Activated naive CD4-positive, alpha-beta T cell treated with anti-CD3 and anti-CD28 coated beads, Interleukin-2, amount 50 U/mL, for 72 hours (primary cell): ENCODE measurements at places on chromosomes 12 and 14. TPM values are rescaled to one million over a fixed set of nuclear protein-coding genes. Genes with fewer than 3 reads are reported as not detected.
A peak's percentile ranks its signal among the peaks of the same experiment; 100 is the strongest.

DNA sequence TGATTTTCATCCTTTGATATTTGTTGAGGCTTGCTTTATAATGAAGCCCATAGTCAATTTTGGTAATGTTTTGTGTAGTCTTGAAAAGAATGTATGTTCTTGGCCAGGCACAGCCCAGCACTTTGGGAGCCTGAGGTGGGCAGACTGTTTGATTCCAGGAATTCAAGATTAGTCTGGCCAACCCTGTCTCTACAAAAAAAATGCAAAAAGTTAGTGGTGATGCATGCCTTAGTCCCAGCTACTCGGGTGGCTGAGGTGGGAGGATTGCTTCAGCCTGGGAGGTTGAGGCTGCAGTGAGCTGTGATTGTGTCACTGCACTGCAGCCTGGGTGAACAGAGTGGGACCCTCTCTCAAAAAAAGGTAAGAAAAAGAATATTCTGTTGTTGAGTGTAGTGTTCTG, 10.8 kb downstream of the ETNK1 start:
- DNase-seq: no peak

DNA sequence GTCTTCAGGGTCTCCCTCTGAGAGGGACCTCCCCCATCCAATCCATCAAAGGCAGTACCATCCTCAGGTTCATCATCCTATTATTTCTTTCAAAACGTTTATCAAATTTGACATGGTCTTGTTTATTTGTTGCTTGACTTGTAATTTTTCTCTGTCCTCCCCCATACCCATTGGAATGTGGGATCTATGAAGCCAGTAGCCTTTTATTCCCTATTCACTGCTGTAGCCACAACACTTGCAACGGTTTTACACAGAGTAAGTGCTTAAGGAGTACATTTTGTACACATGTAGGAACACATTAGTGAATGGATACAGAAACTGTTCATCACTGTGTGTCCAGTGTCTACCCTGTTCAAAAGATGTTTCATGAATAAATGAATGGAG, 41.5 kb downstream of the IGF1 start:
- DNase-seq: no peak

GRCh38 chr12:110067531-110067930, 19.2 kb upstream of the C12orf76 start:
- DNase-seq: no peak

GRCh38 chr12:47591795-47592194, 114.0 kb downstream of the RPAP3 start:
- no peak for DNase-seq

DNA sequence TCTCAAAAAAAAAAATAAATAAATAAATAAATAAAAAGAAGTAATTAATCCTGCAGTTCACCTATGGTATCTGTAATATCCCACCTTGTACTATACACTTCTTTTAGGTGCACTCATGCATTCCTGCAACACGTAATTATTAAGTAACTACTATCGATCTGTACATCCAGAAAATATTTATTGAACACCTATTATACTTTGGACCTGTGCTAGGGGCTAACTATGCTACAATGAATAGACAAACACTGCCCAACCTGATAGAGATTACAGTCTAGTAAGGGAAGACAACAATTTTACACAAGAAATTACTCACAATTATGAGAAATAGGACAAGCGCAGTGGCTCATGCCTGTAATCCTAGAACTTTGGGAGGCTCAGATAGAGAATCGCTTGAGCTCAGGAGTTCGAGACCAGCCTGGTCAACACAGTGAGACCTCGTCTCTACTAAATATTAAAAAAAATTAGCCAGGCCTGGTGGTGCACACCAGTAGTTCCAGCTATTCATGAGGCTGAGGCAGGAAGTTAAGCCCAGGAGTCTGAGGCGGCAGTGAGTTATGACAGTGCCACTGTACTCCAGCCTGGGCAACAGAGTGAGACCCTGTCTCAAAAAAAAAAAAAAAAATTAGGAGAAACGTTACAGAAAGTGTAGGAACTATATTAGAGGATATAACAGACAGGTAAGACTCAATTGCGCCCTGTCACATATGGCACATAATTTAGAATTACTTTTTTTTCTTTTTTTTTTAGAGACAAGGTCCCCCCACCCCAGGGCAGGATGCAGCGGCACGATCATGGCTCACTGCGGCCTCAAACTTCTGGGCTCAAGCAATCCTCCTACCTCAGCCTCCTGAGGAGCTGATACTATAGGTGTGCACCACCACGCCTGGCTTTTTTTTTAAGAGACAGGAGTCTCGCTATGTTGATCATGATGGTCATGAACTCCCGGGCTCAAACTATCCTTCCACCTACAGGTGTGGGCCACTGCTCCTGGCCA, 1.2 kb downstream of the NRDE2 start:
- DNase-seq: no peak

RPL10L gene
- not detected for total RNA-seq

- DNase-seq: peak; percentile 31
Observed at GRCh38 chr12:128644664-128645296, 179.0 kb downstream of the SLC15A4 start.

DNA sequence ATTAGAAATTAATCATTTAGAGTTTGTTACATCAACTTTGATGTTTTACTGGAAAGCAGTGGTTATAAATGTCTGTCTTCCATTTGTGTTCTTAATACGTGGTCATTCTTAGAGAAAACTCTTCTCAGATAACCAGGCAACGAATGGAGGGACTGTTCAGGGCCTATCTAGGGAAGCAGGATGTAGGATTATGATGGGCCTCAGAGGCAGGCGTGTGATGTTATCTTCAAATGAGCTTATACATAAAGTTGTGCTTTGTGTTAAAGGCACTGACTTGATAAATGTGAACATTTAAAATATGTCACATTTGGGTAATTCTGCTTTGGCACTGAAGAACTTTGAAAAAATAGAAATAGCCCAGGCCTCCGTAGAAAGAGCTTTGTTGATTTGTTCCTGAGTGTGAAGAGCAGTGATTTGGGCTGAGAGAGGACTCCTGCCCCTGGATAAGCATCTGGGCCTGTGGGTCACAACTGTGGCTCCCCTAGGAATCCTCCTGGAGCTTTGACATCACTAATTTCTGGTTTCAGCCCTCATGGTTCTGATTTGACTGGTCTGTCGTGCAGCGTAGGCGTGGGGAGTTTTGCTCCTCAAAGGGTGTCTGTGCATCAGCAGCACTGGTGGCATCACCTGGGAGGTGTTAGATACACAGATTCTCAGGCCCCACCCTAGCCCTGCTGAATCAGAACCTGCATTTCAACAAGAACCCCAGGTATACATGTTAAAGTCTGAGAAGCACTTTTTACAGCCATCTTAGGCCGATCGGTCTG, 55.4 kb downstream of the SAMD4A start:
- DNase-seq: peak; percentile 64

DNA sequence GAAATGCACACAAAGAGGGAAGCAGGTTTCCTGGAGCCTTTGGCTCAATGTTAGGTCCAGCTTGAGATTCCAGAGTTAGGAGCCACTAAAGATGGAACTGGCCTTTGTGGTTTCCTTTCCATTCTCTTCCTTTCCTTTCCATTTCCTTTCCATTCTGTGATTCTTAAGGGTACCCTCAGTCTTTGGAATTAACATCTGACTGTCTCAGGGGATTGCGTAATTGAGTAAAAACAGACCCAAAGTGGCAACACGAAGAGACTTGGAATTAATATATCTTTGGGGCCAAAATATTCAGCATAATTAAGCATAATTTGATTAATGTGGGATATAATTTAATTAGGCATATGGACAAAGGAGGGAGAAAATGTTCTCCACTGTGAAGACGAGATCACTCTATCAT, 205.6 kb downstream of the CRADD start:
- DNase-seq: no peak

DNA sequence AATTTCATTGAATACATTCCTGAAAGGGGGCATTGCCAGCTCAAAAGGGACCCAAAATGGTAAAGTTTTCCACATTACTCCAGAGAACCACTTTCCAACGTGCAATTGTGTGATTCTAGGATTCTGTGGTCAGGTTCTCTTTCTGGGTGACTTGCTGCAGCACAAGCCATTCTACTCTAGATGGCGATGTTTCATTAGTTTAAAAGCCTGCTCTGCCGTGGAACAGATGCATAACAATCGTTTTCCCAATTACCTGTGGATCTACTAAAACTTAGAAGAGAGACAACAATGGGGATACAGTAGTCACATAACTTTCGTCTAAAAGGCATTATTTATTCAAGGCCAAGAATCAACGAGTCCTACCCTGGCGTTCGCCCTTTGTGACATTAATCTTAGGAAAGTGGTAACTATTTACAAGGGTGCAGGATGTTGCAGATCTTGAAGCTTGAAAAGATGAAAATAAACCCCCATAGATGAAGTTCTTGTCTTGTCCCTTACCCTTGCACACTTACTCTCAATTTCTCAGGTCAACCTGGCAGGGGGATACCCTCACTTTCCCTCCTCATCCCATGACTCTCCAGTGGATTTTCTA, 400.9 kb downstream of the SNAPC1 start:
- no peak for DNase-seq

GRCh38 chr14:44979740-44980356, 17.9 kb downstream of the TOGARAM1 start:
- no peak for DNase-seq

DENND5B gene
- total RNA-seq: 0.10 TPM

GRCh38 chr14:52703225-52703624, 3.8 kb upstream of the PSMC6 start:
- no peak for DNase-seq

DNA sequence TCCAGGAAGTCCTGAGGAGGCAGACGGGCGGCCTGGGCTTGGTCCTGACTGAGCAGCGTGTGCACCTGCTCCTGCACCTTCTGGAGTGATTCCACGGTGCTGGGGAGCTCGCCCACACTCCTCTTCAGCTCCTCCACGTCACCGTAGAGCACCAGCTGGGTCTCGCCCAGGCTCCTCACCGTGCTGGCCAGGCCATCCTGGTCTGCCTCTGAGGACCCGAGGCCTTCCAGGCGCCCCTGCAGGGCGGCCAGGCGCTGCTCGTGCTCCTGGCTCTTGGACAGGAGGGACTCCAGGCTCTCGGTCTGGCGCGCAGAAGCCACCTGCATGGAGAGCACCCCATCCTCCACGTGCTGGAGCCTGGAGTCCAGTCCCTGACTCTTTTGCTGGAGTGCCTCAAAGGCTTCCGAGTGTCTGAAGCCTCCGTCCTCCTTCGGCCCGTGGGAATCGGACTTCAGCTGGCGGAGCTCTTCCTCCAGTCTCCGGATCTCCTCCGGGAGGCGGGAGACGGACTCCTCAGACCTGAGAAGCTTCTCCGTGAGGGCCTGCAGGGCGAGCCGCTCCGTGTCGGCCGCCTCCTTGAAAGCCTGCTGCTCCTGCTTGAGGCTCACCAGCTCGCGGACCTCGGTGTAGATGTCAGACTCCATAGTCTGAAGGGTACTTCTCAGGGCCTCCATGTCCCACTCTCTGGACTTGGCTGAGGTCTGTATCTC, 8.4 kb downstream of the CKAP4 start:
- no peak for DNase-seq

INSM2 gene
- 0.08 TPM for total RNA-seq

DNA sequence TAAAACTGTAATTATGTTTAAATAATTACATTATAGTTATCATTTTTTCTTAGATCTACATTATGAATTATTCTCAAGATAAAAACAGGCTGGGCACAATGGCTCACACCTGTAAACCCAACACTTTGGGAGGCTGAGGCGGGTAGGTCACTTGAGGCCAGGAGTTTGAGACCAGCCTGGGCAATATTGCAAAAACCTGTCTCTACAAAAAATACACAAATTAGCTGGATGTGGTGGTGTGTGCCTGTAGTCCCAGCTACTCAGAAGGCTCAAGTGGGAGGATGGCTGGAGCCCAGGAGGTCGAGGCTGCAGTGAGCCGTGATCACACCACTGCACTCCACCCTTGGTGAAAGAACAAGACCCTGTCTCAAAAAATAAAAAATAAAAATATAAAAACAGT, 40.3 kb upstream of the KCNJ8 start:
- no peak for DNase-seq

LUM gene
- total RNA-seq: not detected

CLEC2A gene
- total RNA-seq: not detected

DNA sequence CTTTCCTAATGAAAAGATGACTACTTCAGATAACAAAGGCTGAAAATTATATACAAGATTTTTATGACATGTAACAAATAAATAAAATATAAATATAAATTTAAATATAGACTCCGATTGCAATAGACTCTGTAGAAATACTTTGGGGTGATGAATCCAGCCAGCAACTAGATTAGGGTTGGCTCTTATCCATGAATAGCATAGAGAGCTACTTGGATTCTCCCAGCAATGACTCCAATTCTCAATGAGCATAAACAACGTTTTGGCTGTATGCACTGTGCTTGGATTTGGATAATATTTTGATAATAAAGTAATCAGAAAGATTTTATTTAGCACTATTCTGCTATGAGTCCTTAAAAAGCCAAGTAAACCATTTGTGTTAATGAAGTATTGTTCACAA, 58.0 kb upstream of the LRFN5 start:
- DNase-seq: no peak

- DNase-seq: no peak
Observed at GRCh38 chr14:87866116-87866515, 126.9 kb downstream of the GALC start.

DNA sequence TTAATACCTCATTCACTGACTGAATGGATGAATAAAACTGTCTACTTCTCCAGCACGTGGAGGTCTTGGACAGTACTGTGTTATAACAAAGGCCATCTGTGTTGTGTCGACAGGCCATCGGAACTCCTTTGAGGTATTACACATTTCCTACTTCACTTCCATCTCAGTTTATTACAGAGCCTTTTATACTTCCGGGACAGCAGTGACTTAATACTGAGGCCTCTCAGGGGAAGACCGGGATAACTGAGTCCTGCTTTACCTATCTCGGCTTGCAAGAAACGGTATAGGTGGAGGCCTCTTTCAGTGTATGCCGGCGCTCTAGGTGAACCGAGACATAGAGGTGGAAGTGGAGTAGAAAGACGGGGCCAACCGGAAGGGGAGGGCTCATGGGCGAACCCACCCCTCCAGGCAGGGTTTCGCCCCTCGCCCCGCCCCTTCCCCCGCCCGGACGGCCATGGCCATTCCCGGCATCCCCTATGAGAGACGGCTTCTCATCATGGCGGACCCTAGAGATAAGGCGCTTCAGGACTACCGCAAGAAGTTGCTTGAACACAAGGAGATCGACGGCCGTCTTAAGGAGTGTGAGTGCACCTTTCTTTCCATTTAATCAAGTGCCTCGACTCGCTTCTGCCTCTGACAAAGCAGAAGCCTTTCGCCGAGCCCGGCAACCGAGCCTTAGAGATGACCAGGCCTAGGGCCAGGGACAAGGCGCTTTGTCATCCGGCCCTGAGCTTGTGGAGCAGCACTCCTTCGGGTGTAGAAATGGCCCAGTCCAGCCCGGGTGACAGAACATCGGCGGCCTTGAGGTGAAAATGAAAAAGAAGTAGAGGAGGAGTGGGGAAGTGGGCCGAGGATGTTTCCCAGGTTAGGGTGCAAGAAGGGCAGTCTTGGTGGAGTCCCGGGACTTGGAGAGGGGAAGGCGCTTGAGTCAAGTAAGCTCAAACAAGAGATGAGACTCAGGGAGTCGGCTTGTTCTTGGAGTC, at the start of gene PSMC6:
Gene PSMC6 (plus strand): TSS at position 477 of the 983 bp plus-strand sequence. CDS start 20 bp downstream, at position 497.
- peak; percentile 88 for DNase-seq

NOS1 gene
- not detected for total RNA-seq

- DNase-seq: no peak
Observed at GRCh38 chr12:99752740-99753139, 105.2 kb downstream of the GARIN6 start.

- no peak for DNase-seq
Observed at GRCh38 chr12:106048676-106049075, 90.1 kb downstream of the NUAK1 start.
